ENCODE measurements at places on chromosomes 12 and 14.

DNA sequence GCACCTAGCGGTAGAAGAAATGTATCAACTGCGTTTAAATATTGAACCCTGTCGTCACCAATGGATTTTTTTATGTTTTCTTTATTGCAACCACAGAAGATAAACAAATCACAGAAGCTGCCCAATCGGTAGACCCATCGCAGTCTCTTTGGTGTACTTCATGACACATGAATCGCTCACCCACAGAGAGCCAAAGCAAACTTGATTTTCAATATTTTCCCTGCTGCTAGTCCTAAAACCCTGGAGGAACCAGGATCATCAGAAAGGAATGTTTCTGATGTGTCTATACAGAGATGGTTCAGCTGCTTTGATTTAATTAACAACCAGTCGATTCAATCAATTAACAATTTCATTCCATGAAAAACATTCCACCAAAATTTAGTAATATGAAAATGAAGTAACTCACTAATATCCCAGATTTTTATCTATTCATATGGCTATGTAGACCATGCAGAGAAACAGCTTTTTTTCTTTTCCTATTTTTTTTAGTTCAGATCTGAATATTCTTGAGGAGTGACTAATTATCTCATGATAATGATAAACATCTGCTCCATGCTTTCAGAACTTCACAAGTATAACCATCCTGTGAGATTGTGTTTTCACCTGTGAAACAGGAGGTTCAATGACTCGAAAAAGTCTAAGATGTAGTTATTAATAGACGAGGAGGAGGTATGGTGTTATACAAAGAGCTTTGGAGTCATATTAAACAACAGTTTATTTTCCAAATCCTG, 46.1 kb downstream of the DIO2 start:
- no peak for DNase-seq

GRCh38 chr14:74648601-74649000, 36.6 kb upstream of the LTBP2 start:
- no peak for DNase-seq

DNA sequence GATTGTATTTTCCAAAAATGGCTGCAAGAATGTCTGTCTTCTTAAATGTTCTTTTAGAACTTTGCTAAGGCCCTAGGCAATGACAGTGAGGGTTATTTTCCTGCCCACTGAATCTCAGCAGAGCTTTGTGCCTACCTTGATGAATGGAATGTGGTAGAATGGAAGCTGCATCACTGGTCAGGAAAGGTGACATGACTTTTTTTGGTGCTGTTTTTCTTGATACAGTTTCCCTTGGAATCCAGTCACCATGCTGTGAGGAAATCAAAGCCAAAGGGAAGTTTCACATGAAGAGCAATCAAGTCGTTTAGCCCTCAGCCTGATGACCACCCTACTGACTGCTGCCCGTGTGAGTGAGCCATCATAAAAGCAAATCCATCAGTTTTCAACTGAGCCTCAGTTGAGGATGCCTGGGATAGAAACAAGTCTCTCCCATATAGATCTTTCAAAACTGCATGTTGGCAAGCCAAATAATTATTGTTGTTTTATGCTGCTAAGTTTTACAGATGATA, 886.0 kb upstream of the FBXO33 start:
- no peak for DNase-seq

DNA sequence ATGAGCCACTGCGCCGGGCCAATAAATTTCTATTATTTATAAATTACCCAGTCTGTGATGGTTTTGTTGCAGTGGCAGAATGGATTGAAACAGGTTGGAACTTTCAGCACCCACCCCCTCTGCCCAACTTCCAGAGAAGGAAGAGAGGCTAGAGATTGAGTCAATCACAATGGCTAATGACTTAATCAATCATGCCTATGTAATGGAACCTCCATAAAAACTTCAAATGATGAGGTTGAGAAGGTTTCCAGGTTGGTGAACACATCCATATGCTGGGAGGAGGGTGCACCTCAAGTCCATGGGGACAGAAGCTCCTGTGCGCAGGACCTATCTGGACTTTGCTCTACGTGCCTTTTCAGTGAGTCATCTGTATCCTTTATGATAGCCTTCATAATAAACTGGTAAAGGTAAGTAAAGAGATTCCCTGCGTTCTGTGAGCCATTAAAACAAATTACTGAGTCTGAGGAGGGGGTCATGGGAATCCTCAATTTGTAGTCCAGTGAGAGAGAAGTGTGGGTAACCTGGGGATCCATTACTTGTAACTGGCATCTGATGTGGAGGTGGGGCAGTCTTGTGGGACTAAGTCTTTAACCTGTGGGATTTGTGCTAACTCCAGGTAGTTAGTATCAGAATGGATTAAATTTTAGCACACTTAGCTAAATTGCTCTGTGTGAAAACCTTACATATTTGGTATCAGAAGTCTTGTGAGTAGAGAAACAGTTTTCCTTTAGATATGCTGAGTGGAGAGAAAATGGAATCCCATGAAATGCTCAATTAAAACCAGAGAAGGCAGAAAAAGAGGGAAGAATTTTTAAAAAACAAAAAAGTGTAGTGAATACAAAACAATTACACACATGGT, 11.7 kb upstream of the NGDN start:
- DNase-seq = no peak

GRCh38 chr14:48398675-48399282, 723.4 kb upstream of the MDGA2 start:
- peak; percentile 29 for DNase-seq

DNA sequence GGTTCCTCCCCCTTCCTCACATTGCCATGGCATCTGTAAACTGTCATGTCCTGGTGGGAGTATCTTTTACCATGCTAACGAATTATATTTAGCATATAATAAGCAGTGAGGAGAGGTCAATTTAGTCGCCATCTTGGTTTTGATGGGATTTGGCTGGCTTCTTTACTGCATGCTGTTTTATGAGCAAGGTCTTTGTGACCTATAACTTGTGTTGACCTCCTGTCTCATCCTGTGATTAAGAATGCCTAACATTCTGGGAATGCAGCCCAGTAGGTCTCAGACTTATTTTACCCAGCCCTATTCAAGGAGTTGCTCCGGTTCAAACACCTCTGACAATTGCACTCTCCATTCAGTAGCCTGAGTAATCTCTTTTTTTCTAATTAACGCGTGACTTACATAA, 2.1 kb upstream of the EIF4B start:
- DNase-seq = no peak

DNA sequence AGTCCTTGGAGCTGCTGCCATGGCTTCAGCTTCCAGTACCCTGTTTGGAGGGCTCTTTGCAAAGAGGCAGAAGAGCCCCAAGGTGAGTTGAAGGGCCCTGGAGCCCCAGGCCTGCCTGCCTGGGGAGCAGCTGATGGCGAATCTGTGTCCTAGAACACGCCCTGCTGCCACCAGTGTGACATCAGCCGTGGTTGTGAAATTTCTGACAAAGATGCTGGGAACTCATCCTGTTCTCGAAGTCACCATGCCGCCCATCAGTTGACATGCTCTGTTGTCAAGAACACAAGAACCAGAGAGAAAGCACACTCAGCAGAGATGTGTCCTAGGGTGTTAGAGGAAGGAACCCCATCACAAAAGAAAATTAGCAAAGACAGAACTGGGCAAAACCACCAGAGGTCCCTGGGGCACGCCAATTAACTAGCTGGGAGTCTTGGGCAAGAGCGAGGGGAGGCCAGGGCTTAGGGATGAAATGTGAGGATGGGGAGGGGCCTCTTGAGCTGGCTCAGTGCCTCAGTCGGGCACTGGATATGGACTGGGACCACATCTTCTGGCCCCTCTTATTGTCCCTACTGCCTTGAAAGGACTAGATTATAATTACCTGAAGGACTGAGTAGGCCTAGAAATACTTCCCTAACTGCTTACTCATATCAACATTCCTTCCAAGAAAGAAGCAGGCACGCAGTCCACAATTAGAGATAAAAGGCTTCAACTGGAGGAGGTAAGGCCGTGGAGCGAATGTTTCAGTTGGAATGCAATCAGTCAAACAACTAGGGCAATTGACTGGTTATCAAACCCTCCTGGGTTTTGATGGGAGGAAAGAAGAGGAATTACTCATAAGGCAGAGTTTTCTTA, 163.1 kb downstream of the CACNA1C start:
- no peak for DNase-seq

DNA sequence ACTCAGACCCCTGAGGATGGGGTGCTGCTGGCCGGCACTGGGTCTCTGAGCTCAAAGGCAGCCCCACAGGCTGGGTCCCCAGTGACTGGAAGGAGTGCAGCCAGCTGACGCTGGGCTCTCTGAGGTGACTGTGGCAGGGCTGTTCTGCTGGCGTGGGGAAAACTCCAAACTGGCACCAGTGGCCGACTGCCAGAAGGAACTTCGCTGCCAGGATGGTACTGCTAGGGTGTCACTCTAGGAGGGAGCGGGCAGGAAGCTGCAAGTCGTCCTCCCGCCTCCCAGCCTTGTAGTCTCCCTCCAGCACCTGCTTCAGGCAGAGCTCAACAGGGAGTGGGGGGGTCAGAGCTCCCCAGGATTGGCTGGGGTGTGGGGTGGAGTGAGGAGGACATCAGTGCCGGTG, 41.3 kb downstream of the CDC42BPB start:
- no peak for DNase-seq

DNA sequence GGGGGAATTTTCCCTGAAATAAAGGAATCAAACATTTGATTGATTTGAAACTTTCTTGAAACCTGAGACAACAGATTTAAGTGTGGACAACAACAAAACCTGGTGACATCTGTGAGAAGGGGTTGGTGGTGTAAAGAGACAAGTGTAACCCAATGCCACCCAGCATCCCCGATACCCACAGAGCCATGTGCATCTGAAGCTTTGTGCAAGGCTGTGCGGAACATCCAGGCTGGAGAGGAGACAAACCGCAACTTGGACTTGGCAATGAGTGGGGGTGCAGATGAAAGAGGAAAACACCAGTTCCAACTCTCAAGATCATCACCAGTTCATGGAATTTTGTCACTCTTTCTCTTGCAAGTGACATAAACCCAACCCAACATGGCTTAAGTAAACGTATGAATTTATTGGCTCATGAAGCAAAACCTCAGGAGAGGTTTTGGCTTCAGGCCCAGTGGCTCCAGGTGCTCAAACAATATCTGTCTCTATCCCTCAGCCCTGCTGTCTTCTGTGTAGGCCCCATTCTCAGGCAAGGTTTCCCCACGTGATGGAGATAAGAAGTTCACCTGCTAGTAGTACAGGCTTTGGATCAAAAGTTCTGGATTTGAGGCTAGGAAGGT, 55.2 kb upstream of the NTF3 start:
- DNase-seq = no peak

DNA sequence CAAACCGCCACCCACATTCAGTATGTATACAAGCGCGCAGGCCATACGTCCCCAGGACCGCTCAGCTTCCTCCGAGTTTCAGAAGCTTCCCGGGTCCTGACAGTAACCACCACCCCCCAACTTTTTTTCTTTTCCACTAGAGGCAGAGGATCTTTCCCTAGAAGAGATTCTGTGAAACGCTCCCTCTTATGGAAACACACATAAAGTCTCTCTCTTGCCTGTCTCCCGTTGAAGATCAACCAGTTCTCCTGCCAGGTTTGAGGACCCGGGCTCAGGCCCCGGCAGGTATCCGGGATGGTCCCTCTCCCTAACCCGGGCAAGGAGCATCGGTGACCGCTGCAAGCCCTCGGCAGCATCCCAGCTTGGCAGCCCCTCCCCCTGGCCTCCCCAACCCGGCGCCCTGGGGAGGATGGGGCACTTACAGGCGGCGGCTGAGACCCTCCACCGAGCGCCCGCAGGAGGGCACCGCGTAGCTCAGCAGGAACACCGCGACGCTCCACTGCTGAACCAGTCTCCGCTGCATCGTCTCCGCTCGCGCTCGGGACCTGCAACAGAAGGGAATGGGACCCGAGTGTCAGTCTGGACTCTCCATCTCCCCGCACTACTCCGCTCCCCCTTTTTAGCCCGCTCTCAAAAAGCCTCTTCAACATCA, 3.4 kb downstream of the PTHLH start:
- DNase-seq = no peak

GRCh38 chr12:18998343-18999261, 130.9 kb upstream of the PLEKHA5 start:
- DNase-seq = no peak

- no peak for DNase-seq
These were observed 90.6 kb upstream of the FRMD6 start for GRCh38 chr14:51561141-51561540.

- peak; percentile 64 for DNase-seq
These were observed 161.3 kb upstream of the IFNG-AS1 start for GRCh38 chr12:67827820-67828383.

GRCh38 chr14:72094844-72095582, 162.8 kb downstream of the RGS6 start:
- DNase-seq = no peak

- DNase-seq = no peak
These were observed 1.7 kb downstream of the FAIM2 start for GRCh38 chr12:49901986-49902385.

DNA sequence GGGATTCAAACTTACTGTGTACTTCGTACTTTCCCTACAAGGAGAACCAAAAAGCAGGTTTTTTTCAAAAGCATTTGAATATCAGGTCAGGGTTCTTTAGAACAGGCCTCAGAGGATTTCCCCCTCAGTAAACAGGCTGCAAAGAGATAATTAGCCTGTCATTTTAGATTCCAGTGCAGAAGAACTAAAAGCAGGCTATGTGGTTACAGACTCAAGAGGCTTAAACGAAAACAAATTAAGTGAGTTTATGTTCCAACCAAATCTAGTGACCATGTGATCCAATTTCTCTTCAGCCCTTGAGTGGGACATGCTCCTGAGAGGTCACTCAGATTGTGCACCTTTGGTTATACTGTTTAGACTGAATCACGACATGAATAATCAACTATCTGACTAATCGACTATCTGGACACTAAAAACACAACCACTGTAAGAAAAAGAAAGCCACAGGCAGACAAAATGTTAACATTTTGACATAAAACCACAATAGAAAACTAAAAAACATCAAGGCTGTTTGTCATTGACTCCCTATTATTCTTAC, 4.5 kb downstream of the TMED8 start:
- DNase-seq = no peak

- DNase-seq = no peak
These were observed 60.1 kb downstream of the BCAT1 start for GRCh38 chr12:24888813-24889212.

DNA sequence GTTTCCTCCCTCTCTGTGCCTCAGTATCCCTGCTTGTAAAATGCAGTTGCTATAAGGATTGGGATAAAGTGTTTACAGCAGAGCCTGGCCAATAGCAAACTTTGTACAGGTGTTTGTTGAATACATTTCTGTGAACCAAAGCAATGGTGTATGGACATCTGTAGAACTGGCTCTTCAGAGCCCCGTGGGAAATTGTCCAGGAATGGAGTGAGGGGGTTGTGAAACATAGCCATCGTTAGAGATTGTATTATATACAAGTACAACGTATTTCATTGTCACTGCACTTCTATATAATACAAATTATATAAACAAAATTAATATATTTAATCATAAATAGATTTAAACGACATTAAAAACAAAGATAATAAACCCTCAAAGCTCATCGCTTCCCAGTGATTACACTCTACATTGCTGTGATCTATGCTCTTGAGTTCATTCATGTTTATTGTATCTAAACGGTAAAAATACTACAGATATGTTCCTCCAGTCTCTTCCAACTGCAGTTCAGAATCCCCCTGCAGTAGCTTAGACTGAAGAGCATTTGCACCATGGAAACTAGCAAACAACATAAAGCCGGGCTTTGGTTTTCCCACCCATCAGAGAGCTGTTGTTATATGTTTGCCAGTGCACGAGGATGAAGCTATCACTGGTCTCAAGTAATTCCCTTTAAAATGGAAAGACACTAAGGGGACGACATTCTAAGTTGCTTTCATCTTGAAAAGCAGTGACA, 216.7 kb downstream of the TMEM132C start:
- no peak for DNase-seq
